Omental fat pad (tissue), 4 donors: ENCODE measurements at places on chromosomes 16 and 17.
A peak's percentile ranks its signal among the peaks of the same experiment; 100 is the strongest.

- no peak for DNase-seq
Observed at GRCh38 chr17:51319186-51319585, 58.8 kb downstream of the UTP18 start.

- DNase-seq, result no peak
Observed at GRCh38 chr17:40157973-40158372, 17.6 kb downstream of the CASC3 start.

DNA sequence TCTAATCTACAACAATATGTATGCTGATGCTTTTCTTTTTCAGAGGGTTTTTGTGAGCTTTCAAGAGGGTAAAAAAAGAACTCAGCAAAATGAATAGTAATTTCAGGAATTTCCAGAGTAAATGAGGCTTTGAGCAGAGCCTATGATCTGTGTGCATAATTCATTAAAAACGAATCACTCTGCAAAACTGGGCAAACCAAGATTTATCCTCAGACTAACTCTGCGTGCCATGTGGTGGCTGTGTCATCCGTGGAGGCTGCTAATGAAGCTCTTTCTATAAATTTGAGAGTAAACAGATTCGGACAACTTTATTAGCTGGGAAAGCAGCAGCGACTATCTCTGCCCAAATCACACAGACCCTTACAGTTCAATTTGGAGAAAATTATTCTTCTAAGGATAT is 83.8 kb downstream of the FOXL1 start:
- DNase-seq, result no peak

- no peak for DNase-seq
Observed at GRCh38 chr17:14474591-14474990, 173.7 kb downstream of the HS3ST3B1 start.

DNA sequence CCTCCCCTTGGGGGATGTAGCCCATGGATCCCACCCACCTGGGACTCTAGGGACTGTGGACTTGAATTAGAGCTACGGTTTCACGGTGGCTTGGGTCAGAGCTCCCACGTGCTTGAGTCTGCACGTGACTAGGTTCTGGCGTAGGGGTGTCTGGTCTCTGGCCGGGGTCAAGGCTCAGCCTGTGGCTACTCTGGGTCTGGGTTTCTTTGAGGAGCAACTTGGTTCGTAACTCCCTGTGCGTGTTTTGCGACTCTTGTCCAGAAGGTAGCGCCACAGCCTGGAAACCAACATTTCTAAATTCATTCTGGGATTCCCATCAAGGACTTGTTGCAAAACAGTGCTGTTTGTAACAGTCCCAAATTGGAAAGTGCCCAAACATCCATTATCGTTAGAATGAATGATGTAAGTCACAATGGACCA is 470 bp upstream of the GGT6 start:
- no peak for DNase-seq

DNA sequence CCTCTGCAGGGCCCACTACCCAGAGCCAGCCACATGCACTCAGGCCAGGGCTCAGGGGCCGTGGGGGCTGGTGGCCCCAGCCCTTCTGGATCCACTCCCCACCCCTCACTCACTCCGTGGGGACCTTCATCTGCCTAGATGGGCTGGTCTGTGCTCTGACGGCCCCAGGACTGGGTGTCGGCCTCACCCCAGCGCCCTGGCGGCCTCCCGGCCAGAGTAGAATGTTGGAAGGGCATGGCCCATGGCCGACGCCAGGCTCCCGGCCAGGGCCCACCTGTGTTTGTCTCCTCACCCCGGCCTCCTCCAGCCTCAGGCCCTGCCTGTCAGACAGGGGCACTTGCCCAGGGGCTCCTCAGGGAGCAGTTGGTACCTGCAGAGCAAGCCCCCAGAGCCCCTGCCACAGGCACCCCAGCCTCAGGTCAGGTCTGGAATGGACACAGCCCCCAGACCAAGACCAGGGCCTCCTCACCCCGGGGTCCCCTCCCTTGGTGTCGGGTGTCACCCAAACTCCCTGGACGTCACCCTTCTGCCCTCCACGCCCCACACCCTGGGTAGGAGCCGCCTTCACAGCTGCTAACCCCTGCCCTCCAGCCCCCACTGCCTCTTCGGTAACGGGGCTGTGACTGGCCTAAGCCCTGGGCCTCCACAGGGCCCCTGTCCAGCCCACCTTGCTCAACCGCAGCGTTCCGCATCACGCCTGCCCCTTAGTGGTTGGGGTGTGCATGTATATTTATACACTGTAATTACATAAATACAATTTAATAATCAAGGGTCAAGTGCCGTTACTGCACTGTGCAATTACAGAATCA is 3.0 kb upstream of the CDH15 start:
- no peak for DNase-seq

DNA sequence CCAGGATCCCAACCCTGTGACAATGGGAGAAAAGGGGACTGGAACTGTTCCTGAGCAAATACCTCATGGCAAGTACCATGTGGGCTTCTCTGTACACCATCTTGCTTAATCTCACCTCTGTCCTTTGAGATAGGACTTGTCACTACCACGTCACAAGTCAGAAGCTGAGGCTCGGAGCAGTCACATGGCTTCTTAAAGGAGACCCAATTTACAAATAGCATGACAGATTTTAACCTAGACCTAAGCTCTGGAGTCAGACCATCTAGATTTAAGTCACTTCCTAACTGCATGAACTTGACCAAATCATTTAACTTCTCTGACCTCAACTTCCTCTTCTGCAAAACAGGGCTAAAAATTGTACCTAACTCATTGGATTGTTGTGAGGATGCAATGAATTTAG is 36.0 kb upstream of the CCL1 start:
- no peak for DNase-seq

GRCh38 chr17:48840441-48840840 is 9.6 kb downstream of the CALCOCO2 start:
- no peak for DNase-seq

DNA sequence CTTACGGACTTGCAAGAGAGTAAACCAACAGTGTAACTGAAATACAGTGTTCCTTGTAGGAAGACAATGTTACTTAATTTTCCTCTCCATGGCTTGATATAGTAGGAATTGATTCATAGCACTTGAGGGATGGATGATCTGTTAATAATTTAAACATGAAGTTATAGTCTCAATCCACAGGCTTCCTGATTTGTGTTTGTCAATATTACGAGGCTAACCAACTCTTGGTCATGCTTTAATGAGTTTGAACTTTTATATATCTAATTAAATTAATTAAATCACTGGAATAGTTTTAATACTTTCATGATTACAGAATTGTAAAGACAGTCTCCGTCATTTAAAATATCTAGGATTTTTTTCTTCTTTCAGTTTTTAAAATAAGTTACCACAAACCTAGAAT is 112.0 kb upstream of the HAS3 start:
- DNase-seq, result no peak

- DNase-seq, result no peak
Observed at GRCh38 chr17:7290685-7291084, 3.8 kb downstream of the YBX2 start.

- peak; percentile 98 for DNase-seq
Observed at GRCh38 chr17:18158022-18158600, 25.5 kb upstream of the ALKBH5 start.

GRCh38 chr16:59216291-59216690 is 482.2 kb upstream of the GOT2 start:
- no peak for DNase-seq

DNA sequence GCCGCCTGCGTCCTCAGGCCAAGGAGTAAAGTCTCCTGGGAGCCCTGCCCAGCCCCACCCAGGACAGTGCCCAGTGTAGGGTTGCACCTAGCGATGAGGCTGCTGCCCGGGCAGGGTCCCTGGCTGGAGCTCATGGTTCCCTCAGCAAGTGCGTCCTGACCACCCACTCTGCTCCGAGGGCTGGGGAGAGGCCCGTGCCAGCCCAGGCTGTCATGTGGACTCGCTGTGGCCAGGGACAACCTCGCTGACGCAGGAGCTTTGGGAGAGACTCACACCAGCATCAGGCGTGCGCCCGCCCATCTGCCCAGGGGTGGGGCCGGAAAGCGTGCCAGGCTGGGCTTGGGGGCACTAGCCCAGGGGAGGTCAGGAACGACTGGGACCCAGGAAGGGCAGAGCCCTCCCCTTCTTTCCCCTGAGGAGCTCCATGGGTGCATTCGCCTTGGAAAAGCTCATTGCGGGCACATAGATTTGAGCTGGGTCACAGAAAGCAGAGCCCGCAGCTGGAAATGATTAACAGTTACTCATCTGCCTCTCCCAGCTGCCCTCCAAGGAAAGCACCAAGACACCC is 19.7 kb downstream of the DPEP1 start:
- no peak for DNase-seq

- DNase-seq, result no peak
Observed at GRCh38 chr17:30942308-30943079, 20.7 kb downstream of the ADAP2 start.

GRCh38 chr16:88387941-88388627 is 5.3 kb downstream of the ZNF469 start:
- no peak for DNase-seq

GRCh38 chr17:73311428-73311780 is 397 bp downstream of the CDC42EP4 start:
- no peak for DNase-seq

GRCh38 chr17:4293572-4293971 is 29.8 kb upstream of the ANKFY1 start:
- no peak for DNase-seq

GRCh38 chr16:14088155-14088753 is 17.1 kb downstream of the MRTFB start:
- DNase-seq, result no peak
